ENCODE measurements at places on chromosomes 5 and 9.
A peak's percentile ranks its signal among the peaks of the same experiment; 100 is the strongest.

GRCh38 chr9:103734471-103734870 is 359.6 kb upstream of the SMC2 start:
- no peak for DNase-seq

- DNase-seq, result no peak
These were observed 71.2 kb upstream of the FREM1 start for GRCh38 chr9:14981291-14981950.

GRCh38 chr5:142023836-142024235 is 11.0 kb upstream of the GNPDA1 start:
- DNase-seq, result no peak

GRCh38 chr9:86659413-86660046 is 287.8 kb downstream of the GAS1 start:
- DNase-seq, result no peak

DNA sequence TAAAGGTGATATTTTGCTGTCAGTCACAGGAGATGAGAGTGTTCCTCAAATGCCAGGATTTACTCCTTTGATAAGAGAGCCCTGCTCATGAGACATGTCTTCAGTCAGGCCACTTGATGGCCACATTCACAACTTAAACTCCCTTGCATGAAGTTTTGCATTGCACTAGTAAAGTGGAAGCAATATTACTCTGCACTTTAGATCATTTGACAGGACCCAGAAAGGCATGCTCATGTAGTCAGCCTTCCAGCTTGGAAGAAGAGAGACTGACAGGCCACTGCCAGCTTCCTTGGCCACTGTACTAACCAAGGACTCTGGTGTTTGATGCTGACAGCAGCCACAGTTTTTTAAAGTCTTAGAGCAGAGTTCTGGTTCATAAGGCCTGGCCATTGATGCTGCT is 42.6 kb downstream of the NPR3 start:
- DNase-seq, result no peak

- DNase-seq, result no peak
These were observed 29.4 kb upstream of the MAN2A1 start for GRCh38 chr5:109660301-109660700.

DNA sequence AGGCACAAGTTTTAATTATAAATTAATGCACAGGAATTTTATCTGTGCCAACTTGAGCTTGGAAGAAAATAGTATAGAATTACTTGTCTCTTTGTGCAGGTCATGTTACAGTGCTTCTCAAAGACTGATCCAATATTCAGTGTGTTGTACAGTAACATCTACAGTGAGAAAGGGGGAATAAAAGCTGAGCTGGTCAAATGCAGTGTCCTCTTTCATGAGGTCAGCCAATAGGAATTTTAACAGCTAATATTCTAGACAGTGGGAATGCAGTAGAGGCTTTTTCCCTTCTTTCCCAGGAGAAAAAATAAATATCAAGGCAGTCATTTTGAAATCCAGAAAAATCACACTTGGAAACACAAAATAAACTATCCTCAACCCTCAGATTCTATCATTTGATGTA is 95.7 kb upstream of the ITGA1 start:
- no peak for DNase-seq

DNA sequence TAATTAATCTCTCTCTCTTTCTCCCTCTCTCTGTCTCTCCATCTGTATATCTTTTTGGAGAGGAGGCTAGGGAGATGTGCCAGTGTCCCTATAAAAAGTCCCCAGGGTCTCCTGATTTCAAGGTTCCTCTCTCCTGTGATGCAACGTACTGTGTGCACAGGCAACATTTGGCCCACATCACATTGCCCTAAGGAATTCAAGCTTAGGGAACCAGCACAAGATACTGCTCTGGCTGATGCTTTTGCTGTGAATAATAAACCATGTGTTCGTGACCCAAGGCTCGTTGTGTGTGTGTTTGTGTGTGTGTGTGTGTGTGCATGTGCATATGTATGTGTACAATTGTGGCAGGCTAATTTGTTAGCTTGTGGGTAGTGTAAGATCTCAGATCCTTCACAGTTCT is 9.7 kb downstream of the SPATA9 start:
- DNase-seq, result no peak

DNA sequence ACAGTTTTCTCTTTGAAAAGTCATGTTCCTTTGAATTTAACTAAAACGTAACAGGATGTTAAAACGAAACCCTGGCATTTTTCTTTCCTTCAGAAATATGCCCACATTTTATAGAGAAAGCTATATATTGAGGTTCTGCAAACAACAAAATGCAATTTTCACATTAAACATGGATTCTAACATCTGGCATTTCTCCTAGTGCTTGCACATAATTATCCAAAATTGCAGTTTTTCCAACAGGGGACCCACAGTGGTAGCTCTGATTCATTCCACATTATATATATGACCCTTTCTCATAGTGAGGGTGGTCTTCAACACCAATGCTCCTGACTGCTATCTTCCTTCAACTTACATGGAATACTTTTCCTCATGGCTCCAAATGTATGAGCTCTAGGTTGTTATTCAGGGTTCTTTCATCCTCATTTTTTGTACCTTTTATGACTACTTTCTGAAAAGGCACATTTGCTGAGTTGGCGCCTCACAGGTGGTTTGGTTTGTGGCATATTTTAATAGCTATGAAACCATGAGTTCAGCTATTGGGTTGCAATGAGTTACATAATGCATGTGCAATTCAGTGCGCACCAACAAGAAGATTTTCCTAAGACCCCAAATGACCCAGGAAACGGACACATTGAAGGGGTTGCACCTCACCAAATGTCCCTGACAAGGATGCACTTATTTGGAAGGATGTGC is 551.7 kb downstream of the RAB3C start:
- no peak for DNase-seq

- no peak for DNase-seq
These were observed 242.9 kb downstream of the CSNK1G3 start for GRCh38 chr5:123754908-123755307.

DNA sequence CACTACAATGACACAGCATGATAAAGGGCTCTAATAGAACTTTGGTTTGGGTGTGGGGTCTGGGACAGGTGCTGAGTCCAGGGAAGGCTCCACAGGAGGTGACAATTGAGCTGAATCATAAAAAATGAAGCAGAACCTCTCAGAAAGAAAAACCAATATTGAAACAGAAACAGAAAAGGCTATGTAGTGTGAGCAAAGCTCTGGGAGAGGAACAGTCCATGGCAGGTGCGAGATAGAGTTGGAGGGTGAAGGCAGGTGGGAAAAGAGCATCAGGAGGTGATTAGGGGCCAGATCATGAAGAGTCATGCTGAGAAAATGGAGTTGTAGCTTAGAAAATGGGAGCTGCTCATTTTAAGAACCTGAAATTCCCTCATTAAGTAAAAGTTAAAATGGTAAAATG is 164.9 kb downstream of the KCTD16 start:
- DNase-seq, result no peak

GRCh38 chr9:90070469-90070868 is 465.7 kb downstream of the GADD45G start:
- no peak for DNase-seq

DNA sequence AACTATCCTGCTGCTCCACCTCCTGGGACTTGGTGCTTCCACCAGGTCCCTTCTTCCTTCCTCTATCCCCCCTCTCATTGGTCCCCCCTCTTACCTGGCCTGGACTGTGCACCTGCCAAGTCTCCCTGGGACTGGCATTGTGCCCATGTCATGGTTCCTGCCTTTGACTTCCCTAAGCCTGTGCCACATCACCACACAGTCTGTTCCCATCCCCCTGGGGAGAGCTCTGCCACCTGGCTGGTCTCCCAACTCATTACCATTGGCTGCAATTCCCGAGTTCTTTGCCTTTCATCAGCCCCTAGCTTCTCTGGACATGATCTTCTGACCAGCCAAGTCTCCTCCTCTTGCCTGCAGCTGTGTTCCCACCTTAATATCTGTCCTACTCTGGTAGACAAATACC is 180.3 kb downstream of the SREK1 start:
- DNase-seq, result no peak

GRCh38 chr9:72444435-72444834 is 77.0 kb upstream of the TMC1 start:
- DNase-seq, result no peak

DNA sequence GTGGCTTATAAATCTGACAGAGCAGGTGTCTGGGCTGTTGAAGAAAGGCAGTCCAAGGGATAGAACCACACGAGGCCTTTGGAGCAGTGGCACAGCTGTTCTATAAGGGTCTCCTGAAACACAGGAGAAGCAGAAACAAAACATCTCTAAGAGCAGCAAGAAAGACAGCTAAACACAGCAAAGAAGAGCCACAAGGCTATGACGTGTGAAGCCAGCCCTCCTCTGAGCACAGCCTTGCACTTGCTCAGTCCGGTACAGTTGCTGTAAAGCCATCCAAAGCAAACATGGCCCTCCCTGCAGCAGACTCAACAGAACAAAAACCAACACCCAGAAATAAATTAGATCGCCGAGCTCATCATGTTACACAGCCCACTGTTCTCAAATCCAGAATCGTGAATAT is 2.6 kb upstream of the GZMK start:
- no peak for DNase-seq

GRCh38 chr9:76910861-76911260 is 4.9 kb upstream of the PRUNE2 start:
- no peak for DNase-seq

- DNase-seq, result no peak
These were observed 43.4 kb upstream of the SLC9A3 start for GRCh38 chr5:567664-568060.

GRCh38 chr9:114745879-114746550 is 59.8 kb downstream of the TNFSF15 start:
- DNase-seq, result no peak

DNA sequence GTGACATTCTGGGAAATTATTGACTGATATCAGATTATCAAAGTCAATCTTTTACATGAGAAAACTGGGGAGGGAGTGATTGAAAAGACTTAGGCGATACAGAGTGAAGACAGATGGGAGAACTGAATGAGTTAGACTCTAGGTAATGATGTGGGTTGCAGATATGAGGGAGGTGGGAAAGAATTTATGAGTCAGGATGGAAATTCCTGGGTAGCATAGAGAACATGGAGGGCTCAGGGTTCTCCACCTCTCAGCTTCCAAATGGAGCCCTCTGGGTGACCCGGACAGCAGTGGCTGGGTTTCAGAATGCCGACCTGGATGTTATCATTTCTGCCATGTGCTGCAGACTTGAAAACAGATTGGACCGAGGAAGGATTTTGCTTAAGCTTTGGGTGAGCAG is 75.4 kb upstream of the SHB start:
- no peak for DNase-seq

DNA sequence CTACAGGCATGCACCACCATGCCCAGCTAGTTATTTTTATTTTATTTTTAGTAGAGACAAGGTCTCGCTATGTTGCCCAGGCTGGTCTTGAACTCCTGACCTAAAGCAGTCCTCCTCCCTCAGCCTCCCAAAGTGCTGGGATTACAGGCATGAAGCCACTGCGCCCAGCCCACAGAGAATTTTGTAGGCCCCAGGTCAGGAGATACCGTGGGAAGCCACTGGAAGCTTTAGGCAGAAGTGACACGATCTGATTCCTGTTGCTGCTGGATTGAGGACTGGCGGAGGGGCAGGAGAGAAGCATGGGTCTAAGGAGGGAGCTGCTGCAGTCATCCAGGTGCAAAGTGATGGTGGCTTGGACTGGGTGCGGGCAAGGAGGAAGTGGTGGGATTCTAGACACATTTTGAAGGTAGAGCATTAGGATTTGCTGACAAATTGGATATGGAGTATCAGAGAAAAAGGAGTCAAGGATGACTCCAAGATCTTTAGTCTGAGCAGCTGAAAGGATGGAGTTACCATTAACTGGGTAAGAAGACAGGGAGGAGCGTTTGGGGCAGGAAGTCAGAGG is 20.7 kb downstream of the TCF7 start:
- peak; percentile 3 for DNase-seq

DNA sequence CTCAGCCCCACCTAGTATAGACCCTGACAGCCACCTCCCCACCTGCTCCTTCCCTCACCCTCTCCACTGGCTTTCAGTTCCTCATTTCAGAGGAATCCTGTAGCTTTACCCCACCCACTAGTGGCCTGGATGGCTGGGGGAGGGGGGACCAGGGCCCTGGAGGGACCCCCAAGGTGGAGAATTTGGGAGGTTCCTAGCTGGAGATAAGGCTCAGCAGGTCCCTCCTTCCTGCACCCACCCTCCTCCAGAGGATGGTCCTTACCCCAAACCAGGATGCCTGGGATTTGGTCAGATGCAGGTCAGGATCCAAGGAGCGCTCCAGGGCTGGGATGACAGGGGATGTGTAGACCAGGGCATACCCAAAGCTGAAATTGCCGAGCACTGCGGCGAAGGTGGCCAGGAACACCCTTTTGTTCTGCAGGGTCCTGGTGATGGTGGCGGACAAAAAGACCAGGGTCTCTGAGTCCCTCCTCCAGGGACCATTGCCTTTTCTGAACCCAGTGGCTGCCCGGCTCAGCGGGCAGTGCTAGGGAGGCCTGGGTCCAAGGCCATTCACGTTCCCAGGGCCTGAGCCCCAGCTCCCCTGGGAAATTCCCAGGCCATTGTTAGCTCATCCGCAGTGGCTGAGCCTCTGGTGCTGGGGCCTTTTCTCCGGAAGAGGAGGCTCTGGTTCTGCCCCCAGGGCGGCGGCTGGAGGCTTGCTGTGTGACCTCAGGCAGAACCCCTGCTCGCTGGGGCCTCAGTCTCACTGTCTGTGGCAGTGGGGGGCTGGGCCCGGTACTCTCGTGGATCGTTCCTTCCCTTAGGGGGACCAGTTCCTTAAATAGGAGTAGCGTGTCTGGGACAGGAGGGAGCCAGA is 678 bp downstream of the SLC2A6 start:
- DNase-seq, result no peak

DNA sequence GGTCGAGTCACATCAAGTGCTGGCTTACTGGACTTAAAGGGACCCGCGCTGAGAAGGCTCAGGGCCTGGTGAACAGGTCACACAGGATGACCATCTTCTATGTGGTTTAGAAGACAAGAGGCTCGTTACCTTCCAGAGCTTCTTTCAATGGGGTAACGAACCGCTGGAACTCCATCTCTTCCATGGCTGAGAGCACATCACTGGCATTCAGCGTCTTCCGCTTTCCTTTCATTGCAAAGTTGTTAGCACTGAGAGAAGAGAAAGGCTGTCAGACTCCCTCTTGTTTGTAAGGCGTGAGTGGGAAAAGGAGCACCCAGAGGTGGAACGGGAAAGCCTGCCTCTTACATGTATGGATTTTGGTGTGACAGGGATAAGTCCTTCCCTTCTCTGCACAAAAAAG is 994 bp downstream of the POLE3 start:
- DNase-seq, result no peak

DNA sequence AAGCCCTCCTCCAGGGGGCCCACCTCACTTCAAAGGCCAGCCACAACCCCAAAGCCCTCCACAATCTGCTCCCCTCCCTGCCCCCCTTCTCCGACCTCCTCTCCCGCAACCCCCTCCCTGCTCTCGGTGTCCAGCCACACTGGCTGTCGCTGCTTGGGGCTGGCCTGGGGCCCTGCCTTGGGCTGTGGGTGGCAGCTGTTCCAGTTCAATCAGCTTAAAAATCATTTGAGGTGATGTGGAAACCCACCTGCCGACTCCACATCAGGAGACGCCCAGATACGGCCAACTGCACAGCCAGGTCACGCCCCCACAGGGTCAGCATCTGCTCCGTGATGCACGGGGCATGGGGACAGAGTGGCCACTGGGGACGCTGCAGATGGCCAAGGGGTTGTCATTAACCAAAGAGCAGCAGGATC is 107.0 kb upstream of the MVB12B start:
- no peak for DNase-seq

All from uterus (tissue), 4 donors.